ENCODE measurements at places on chromosomes 4 and X.

DNA sequence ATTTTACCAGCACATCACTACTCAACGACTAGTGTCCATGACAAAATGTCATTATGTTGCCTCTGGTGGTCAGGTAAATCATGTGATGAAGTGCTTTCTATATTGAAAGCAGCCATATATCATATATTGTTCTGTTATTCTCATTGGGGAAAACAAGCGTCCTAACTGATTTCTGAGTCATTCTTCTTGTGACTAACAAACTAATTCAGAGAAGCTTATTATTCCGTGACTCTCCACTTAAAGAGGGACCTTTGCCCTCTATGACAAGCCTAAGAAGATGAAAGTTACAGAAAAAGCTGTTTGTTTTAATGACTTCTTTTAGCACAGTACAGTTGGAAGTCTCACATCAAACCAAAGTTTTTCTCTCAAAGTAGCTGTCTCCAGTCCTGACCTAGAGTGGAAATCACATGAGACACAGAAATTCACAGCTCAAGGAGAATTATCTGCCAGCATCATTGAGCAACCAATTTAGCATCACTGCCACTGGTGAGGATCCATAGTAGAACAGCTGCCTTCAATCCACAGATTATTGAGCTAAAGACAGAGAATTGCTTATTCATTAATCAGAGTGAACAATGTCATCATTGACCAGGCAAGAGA lies 36.4 kb downstream of the ASB9 start:
- DNase-seq: no peak

GRCh38 chrX:71216485-71216884 lies 6.5 kb upstream of the GJB1 start:
- DNase-seq: no peak

GRCh38 chr4:181698221-181698620 lies 545.0 kb upstream of the TENM3 start:
- no peak for DNase-seq

GRCh38 chr4:189001971-189002450 lies 862.8 kb downstream of the TRIML1 start:
- no peak for DNase-seq

GRCh38 chr4:95838192-95838591 lies 1.7 kb upstream of the PDHA2 start:
- no peak for DNase-seq

GRCh38 chr4:38857354-38858096 lies 908 bp upstream of the TLR6 start:
- peak; percentile 64 for DNase-seq

GRCh38 chr4:125739760-125740159 lies 425.0 kb downstream of the FAT4 start:
- no peak for DNase-seq

DNA sequence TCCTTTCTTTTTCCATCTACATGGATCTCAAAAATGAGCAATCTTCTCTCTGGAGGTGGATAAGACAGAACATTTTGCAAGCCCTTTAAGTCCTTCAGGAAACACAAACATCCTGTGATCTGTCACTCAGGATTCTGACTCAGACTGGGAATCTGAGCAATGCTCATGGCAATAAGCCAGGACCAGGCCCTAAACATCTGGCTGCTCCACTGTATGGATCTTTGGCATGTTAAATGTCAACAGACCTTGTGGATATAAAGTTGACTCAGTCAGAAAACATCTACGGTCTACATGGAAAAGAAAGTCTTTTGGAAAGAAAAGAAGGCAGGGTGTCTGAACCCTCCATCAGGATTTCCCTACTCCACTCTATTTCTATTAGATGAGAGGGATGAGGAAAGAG lies 17.8 kb upstream of the CHIC2 start:
- DNase-seq: no peak

GRCh38 chr4:140851032-140851636 lies 94.9 kb upstream of the TBC1D9 start:
- peak; percentile 10 for DNase-seq

- no peak for DNase-seq
These were observed 2.1 kb downstream of the MND1 start for GRCh38 chr4:153346563-153346962.

GRCh38 chr4:48780865-48781214 lies 761 bp upstream of the FRYL start:
- DNase-seq: no peak

- no peak for DNase-seq
These were observed 247.1 kb upstream of the PITX2 start for GRCh38 chr4:110869862-110870572.

- no peak for DNase-seq
These were observed 255.8 kb downstream of the OPHN1 start for GRCh38 chrX:68177542-68177941.

DNA sequence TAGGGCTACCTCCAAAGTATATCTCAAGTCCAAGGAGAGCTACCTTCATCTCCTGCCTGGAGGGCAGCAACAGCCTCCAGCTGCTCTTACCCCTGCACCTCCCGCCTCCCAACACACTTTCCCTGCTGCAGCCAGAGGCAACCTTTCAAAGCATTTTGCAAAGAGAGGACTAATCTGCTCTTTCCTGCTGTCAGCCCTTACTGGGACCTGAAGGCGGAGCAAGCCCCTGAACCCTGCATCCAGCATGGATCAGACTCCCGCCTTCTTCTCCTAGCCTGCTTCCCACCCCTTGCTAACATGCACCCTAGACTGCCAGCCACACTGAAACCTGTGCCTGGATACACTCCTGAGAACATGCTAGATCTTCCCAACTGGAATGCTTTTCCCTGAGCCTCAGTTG lies 37.7 kb upstream of the VMA21 start:
- no peak for DNase-seq

DNA sequence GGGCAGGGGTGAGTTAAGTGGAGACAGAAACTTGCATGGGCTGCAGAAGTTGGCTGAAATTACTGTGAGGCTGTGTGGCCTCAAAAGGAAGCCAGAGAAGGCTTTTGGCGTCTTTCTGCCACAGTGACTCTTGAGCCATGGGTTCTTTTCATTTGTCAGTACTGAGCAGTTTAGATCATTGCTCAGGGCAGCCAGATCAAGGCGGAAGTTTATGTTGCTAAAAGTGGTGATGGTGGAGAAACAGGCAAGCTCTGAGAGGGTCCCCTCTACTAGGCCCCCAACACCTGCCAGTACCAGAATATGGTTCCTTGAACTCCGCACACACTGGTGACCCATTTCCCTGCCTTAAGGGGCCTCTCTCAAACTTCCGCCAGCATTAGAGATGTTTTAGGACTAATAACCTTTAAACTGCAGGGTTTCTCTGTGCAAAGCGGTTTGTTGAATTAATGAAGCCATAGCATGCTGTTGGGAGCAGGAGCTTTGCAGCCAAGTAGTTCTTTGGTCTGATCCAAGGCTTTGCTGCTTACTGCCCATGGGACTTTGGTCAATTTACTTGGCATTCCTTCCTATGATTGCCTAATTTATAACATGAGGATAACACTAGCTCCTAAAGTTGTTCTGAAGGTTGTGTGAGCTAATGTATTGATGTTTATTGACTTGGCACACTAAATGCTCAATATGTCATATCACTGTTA lies 34.5 kb downstream of the RNF175 start:
- no peak for DNase-seq

GRCh38 chr4:139131209-139131870 lies 45.7 kb downstream of the ELF2 start:
- DNase-seq: no peak

- DNase-seq: no peak
These were observed 156.9 kb upstream of the SLC7A11 start for GRCh38 chr4:138399081-138399480.

DNA sequence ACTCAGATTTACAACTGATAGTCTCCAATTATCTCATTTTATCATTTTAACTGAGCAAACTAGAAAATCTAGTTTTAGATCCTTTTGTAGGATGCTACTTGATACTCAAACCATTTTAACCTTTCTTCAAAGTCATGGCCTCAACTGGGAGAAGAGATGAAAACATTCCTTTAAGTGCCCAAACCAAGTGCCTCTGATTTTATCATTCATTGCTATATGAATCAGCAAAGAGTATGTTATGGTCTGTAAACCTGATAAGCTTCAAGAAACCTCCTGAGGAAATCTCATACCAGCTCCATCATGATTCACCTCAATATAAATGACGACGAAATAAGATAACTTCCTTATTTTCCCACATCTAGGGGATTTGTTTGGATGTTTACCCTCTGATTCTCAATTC lies 119.9 kb downstream of the FAM13A start:
- DNase-seq: no peak

DNA sequence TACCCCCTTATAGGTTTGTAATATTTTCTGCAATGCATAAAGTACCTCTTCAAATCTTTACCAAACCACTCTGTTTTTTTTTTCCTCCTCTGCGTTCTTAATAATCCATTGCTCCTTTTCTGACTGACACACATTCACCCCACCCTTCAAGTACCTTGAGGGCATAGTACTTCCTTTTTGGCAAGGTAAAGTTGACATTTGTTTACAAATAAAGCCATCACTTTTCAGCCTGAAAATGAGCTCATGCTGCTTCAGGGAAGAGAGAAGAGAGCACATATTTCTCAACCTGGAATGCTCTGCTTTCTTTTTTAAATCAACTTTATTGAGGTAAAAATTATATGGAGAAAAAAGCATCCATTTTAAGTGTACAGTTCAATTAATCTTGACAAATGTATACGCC lies 113.9 kb downstream of the AGTR2 start:
- no peak for DNase-seq

DNA sequence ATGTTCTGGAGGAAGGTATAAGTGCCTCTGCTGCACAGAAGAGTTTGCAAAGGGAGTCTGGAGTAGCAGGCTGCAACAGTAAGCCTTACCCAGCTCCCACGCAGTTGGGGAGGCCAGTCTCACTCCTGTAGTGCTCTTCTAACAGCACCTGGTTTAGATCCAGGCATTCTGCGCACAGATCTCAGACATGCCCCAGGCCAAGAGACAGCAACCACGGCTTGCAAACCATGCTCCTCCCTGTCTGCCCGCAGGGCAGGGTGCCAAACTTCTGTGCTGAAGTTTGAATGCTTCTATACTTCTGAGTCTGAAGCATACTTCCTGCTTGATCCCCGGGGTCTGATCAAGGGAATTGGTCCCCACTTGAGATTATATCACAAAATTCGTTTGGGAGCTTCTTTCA lies 106.3 kb downstream of the LINC00632 start:
- DNase-seq: no peak

GRCh38 chr4:169246957-169247396 lies 23.8 kb downstream of the SH3RF1 start:
- DNase-seq: no peak

GRCh38 chr4:106056914-106057313 lies 161.6 kb downstream of the NPNT start:
- no peak for DNase-seq

GRCh38 chr4:110532901-110533589 lies 57.1 kb downstream of the ENPEP start:
- DNase-seq: no peak

GRCh38 chr4:173230062-173230461 lies 61.5 kb downstream of the GALNT7 start:
- no peak for DNase-seq

Measured in GDM1 (cell line).